HS-27A (cell line): ENCODE measurements at places on chromosomes 11 and 22.

DNA sequence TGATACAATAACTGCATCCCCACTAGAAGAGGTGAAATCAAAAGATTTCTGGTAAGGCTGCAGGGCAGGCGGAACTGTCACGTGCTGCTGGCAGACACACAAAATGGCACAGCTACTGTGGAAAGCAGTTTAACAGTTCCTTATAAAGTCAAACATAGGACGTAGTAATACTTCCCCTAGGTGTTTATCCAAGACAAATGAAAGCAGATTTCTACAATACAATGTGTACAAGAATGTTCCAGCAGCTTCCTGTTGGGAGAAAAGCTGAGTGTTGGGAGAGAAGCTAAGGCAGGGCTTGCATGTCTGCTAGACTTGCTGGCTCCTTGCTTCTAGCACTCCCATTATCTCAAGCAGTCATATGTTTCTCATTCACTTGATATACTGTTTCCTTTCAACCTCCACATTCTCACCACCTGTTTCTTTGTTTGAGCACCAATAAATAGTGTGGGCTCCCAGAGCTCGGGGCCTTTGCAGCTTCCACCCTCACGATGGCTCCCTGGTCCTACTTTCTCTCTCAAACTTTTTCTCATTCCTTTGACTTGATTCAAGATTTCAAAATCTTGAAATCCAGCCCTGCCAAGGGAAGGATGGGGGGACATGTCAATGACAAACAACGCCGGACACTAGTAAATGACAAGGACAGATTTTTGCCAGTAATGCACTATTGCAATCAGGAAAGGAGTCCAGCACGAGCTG is 21.2 kb upstream of the IL17RA start:
- no peak for DNase-seq

DNA sequence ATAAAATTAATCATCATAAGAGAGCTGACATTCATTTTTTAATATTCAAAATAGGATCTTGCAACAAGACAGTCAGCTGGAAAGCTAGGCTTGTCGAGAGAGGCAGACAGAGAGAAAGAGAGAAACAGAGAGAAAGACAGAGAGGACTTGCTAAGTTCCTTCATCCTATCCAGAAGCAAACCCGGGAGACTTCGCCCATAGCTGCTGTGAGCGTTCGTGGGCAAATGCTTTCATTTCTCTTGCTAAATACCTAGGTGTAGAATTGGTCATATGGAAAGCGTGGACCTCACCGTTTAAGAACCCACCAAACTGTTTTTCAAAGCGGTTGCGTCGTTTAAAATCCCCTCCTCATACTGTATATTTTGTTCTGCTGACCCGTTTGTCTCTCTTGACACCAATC is 25.3 kb upstream of the KRTAP5-6 start:
- no peak for DNase-seq

- no peak for DNase-seq
Measured at GRCh38 chr11:45692808-45693453, 27.5 kb upstream of the CHST1 start.

DNA sequence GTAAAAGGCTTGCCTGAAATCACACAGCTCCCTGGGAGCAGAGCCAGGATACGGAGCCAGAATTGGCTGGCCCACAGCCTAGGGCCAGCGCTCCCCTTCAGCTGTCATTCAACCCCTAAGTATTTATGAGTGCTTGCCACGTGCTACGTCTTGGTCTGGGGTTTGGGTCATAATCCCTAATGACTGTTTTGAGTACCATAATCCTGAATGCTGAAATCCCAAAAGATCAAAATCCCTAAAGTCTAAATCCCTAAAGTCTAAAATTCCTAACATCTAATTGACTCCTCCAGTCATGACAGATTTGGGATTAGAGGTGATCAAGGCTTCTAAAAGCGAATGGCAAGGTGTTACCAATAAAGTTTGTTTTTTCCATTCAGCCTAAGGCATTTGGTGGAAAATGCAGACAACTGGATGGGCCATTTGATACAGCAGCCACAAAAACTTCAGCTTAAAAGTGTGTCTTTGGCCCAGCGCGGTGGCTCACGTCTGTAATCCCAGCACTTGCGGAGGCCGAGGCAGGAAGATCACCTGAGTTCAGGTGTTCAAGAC is 59.8 kb upstream of the PRR5 start:
- DNase-seq = no peak

- DNase-seq = no peak
Measured at GRCh38 chr22:49900441-49901230, 17.6 kb downstream of the ALG12 start.

GRCh38 chr11:134560566-134561330 is 148.7 kb upstream of the B3GAT1 start:
- DNase-seq = no peak

DNA sequence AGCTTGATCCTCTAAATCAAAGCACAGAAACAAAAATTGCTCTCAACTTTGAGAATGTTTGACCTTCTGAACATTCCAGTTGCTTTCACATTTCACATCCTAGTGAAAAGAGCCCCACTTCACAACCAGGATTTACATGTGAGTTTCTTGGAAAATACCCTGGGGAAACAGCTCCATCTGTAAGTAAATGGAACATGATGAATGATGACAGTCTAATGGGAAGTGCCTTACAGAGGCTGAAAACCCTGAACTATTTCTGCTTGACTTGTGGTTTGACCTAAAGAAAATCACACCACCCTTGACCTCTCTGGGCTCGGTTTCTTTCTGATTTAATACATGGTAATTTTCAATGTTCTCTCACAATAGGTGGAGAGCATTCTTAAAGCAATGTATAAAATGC is 499.4 kb upstream of the API5 start:
- no peak for DNase-seq

- no peak for DNase-seq
Measured at GRCh38 chr11:114384487-114384886, 15.8 kb downstream of the C11orf71 start.
